ENCODE measurements at places on chromosomes 1 and 21. TPM values are rescaled to one million over a fixed set of nuclear protein-coding genes. Genes with fewer than 3 reads are reported as not detected.
A peak's percentile ranks its signal among the peaks of the same experiment; 100 is the strongest.

- no peak overlapping the region for H3K4me3 ChIP-seq
- no peak overlapping the region for H3K27ac ChIP-seq
- no peaks in the 10 kb centered on the region for H3K36me3 ChIP-seq
- H3K4me1 ChIP-seq = no peaks in the 10 kb centered on the region
- no peaks in the 10 kb centered on the region for H3K27me3 ChIP-seq
These were observed 41.8 kb downstream of the SGIP1 start for GRCh38 chr1:66575739-66576138.

Gene KRTAP25-1
- not detected for total RNA-seq

GRCh38 chr1:231594123-231594522 is 32.5 kb upstream of the DISC1 start:
- H3K27me3 ChIP-seq = no peaks in the 10 kb centered on the region
- H3K27ac ChIP-seq = no peak overlapping the region

Gene LINGO4
- total RNA-seq = 0.22 TPM

DNA sequence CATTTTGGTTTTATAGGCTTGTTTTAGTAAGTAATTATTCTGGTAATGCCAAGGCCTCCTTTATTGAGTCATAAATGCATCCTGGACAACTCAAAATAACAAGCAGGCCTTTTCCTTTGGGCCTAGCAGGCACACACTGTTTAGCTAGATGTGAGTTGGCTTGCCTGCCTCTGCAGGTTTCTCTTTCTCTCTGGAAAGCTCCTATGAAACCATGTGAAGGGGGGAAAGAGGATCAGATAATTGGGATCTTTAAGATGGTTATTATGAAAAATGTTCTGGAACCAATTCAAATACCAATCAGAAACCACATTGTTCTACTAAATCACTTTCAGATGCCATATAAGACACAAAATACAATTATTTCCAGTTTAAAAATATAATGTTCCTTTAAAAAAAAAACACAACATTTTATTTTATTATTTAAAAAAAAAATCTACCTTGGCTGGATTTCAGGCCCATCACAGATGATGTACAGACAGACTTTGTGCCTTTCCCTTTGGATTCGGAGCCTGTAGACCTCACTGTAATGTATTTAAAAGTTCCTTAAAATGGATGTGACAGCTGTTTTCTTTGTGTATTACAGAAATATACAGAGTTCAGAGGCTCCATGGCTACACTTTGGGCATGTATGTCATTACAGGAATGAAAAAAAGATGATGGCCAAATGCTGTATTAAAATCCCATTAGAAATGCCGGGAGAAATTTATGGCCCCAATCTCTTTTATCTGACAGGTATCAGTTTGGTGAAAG is 80.2 kb downstream of the NTMT2 start:
- H3K27me3 ChIP-seq = no peaks in the 10 kb centered on the region
- H3K4me1 ChIP-seq = peaks cover 2% of the 10 kb centered on the region

DNA sequence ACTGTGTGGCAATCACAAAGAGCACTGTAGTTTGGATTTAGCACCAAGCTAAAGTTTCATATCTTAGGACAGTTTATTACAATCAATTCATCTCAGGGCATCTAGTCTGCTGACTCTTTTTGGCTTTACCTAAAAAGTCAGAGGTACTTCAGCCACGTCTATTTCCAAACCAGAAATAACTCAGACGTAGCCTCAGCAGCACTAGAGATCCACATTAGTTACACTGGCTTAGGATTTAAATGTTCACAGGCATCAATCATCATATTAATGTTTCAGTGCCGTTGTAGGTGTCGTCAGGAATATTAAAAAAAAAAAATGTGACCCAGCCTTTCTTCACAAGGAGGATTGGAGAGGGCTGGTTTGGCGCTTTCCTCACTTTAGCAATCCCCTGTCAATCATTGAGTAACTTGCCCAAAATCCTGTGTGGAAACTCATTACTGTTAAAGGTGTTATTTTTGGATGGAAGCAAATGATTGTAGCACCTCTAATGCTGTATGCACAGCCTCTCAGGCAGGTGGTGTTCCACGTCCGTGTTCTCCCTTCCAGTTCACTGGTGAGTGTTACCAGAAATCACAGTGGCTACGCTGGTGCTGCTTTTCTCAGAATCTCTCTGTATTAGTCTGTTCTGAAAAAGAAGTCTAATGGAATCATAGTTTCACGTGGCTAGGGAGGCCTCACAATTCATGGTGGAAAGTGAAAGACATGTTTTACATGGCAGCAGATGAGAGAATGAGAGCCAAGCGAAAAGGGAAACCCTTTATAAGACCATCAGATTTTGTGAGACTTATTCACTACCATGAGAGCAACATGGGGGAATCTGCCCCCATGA is 45.4 kb downstream of the NEK7 start:
- no peak for DNase-seq
- H3K27me3 ChIP-seq = no peaks in the 10 kb centered on the region
- no peak overlapping the region for H3K4me3 ChIP-seq
- H3K27ac ChIP-seq = peak overlapping the region; percentile 13

DNA sequence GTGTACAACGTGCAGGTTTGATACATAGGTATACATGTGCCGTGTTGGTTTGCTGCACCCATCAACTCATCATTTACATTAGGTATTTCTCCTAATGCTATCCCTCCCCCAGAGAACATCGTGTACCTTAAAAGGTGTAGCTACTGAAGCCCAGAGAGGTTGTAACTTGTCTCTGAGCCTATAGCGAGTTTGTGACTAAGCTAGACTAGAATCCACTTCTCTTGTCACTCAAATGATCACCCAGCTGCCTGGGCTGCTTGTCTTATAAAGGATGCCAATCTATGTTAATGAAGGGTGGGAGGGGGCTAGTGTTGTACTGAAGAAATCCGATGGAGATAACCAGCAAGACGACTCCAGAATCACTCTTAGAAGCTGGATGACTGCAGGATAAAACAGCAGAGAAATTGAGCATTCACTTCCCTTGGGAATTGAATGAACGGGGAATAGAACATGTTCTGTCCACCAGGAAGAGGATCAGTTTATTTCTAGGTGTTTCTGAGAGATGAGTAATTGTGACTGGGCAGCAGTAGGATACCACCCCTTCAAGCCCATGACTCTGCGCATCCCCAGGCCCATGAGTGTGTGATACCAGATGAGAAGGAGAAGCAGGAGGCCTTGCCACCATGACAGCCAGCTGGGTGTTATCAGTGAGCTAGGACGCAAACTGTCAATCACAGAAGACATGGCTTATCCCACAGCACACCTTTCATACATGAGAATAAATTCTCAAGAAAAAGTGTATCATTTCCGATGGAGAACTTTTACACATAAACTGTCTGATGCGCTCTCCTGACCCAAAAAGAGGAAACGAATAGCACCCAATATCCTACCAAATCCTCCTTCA is 390.4 kb downstream of the NTNG1 start:
- no peaks in the 10 kb centered on the region for H3K27me3 ChIP-seq
- H3K4me1 ChIP-seq = peaks cover 3% of the 10 kb centered on the region
- H3K4me3 ChIP-seq = no peak overlapping the region
- no peak for DNase-seq

- H3K27me3 ChIP-seq = peaks cover 6% of the 10 kb centered on the region
- no peak for DNase-seq
- H3K36me3 ChIP-seq = no peaks in the 10 kb centered on the region
- H3K4me1 ChIP-seq = peaks cover 23% of the 10 kb centered on the region
- H3K27ac ChIP-seq = no peak within 1 kb of the TSS
These were observed at the start of gene SLC45A3 for GRCh38 chr1:205680073-205680851. Gene SLC45A3, minus strand, starts transcription at chr1:205680509. Its CDS starts 15,853 bp downstream, at chr1:205664656.

Gene MYOM3
- total RNA-seq = 0.11 TPM

DNA sequence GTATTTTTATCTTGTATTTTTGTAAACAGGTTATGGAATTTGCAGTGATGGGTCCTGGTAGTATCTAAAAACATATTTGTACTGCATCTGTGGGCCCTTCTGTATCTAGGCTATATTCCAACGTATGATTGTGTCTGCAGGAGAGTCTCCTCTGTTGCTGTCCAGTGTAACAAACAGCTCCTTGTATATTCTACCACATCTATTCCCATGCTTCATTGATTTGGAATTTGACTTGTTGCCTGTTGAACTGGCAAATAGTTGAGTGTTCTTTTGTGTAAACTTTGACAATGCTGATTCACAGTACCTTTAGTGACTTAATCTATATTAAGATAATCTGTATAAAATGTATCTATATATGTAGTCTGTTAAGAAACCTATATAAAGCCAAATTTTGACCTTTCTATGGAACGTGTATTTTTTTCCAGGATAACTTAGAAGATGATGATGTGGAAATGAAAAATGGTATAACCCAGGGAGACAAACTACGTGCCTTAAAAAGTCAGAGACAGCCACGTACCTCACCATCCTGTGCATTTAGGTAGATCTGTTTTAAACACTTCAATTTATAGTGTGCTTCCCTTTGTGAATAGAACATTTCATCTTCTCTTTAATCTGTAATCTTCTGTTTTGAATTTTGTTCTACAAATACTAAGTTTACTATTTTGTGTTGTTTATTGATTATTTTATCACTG is 43.4 kb upstream of the GPR88 start:
- no peaks in the 10 kb centered on the region for H3K27me3 ChIP-seq
- H3K27ac ChIP-seq = no peak overlapping the region
- DNase-seq = no peak
- no peak overlapping the region for H3K4me3 ChIP-seq

GRCh38 chr1:224495866-224496265 is 61.3 kb upstream of the WDR26 start:
- no peak overlapping the region for H3K4me3 ChIP-seq
- peaks cover 11% of the 10 kb centered on the region for H3K4me1 ChIP-seq

Gene OR2G2
- not detected for total RNA-seq

Gene CTXND2
- not detected for total RNA-seq

Gene C1QB
- total RNA-seq = 39.1 TPM

GRCh38 chr1:76857973-76858372 is 9.3 kb upstream of the ST6GALNAC5 start:
- no peak overlapping the region for H3K4me3 ChIP-seq
- no peaks in the 10 kb centered on the region for H3K36me3 ChIP-seq
- no peak for DNase-seq
- H3K27me3 ChIP-seq = peaks cover 5% of the 10 kb centered on the region

Gene KIF2C
- total RNA-seq = 10.8 TPM

- no peaks in the 10 kb centered on the region for H3K4me1 ChIP-seq
- no peaks in the 10 kb centered on the region for H3K27me3 ChIP-seq
- H3K27ac ChIP-seq = no peak overlapping the region
- no peak for DNase-seq
- H3K4me3 ChIP-seq = no peak overlapping the region
These were observed 99.1 kb downstream of the JAK1 start for GRCh38 chr1:64867266-64867665.

DNA sequence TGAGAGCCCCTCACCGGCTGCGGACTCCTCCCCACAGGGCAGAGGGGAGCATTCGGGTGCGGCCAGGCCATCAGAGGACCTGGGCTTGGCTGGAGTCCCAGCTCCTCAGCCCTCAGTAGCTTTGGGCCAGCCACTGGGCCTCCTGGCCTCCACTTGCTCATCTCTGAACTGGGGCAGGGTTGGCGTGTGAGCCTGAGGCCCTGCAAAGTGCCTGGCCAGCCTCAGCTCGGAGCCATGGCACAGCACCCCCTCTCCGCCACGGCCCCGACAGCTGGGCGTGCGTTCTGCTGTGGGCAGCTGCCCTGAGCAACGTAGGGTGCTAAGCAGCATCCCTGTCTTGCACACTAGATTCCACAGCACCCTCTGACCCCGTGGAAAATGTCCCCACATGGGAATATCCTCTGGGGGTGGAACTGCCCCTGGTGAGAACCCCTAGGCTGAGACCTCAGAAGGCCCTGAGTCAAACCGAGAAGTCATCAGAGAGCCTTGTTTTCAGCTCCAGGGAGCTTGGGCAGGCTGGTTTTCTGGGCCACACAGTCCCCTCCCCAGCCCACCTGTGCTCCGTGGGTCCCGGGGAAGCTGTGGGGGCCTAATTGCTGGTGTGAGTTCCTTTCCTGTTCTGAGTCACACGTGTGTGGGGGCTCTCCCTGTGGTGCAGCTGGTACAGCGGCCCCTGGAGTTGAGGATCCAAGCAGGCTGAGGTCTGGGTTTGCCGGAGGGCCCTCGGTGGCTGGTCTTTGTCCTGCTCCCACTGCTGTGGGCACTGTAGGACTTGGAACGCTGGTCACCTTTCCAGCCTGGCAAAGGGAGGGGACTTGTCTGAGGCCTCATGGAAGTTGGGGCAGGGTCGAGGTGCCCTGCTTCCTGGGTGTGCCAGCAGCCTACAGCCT is 24.5 kb downstream of the TP73 start:
- DNase-seq = no peak
- no peaks in the 10 kb centered on the region for H3K27me3 ChIP-seq
- peaks cover 17% of the 10 kb centered on the region for H3K4me1 ChIP-seq
- no peak overlapping the region for H3K27ac ChIP-seq
- H3K36me3 ChIP-seq = no peaks in the 10 kb centered on the region

Gene DLGAP3
- 5.2 TPM for total RNA-seq

Gene PCP4
- 29.4 TPM for total RNA-seq

Gene GBP2
- total RNA-seq = 4.3 TPM

Gene ANGPTL7
- 4.7 TPM for total RNA-seq

Gene C1orf116
- total RNA-seq = 0.11 TPM

Gene CDK18
- total RNA-seq = 11.6 TPM

DNA sequence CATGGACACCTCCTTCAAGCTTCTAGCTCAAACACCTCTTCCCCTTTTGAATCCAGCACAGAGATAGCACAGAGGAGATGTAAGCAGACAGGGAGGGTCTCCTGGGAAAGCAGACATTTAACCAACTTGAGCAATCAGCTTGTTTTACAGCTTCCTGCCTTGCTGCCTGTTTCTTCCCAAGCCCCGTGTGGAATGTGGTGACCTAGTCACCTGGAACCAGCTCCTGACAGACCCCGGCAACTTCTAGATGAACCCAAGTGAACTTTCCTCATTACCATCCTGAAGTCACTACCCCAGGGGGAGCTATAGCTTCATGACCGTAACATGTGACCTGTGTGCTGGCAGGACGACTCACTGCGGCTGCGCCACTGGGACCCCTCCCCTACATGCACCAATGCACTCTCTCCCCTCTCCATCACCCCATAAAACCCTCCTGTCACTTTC is 24.1 kb upstream of the TTF2 start:
- H3K27me3 ChIP-seq = no peaks in the 10 kb centered on the region
- DNase-seq = no peak
- no peak overlapping the region for H3K4me3 ChIP-seq
- H3K36me3 ChIP-seq = no peaks in the 10 kb centered on the region
- H3K27ac ChIP-seq = no peak overlapping the region
- H3K4me1 ChIP-seq = peaks cover 7% of the 10 kb centered on the region

All from spinal cord (tissue), 10 donors.